ENCODE measurements at places on chromosomes 12 and 14. TPM values are rescaled to one million over a fixed set of nuclear protein-coding genes. Genes with fewer than 3 reads are reported as not detected.

The CERS5 gene
- total RNA-seq: 35.1 TPM

The OTOGL gene
- 1.5 TPM for total RNA-seq

The NUDT4 gene
- 290 TPM for total RNA-seq

The ADAM20 gene
- 0.65 TPM for total RNA-seq

The DDX47 gene
- 66.0 TPM for total RNA-seq

The OS9 gene
- 199 TPM for total RNA-seq

The SMCO2 gene
- not detected for total RNA-seq

The SLC17A8 gene
- total RNA-seq: not detected

The AHNAK2 gene
- total RNA-seq: 76.0 TPM

The IFNG-AS1 gene
- total RNA-seq: not detected

The PROX2 gene
- total RNA-seq: under 0.01 TPM

The ALDH2 gene
- 65.9 TPM for total RNA-seq
